ENCODE measurements at places on chromosomes 11 and 22. TPM values are rescaled to one million over a fixed set of nuclear protein-coding genes. Genes with fewer than 3 reads are reported as not detected.
A peak's percentile ranks its signal among the peaks of the same experiment; 100 is the strongest.

LRRC4C gene
- 0.42 TPM for total RNA-seq

CBLIF gene
- total RNA-seq, result not detected

DNA sequence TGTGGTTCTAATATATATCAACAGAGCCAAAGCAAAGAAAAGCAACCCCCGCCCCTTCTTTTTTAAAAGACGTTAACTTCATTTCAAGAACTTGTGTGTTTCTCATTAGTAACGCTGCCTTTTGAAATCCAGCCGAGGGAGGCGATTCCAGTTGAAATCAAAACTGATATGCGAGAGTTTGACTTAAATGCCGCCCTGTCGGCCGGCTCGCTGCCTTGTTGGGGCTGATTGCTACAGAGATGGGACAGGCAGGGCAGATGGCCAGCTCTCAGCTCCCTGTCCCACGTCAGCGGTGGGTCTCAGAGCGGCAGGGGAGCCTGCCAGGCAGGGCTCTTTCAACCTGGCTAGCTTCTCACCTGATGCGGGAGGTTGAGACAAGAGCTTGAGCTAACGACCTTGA is 51.9 kb upstream of the ALX4 start:
- no peak for DNase-seq
- no peak overlapping the region for H3K27ac ChIP-seq
- no peaks in the 10 kb centered on the region for H3K36me3 ChIP-seq
- H3K27me3 ChIP-seq, result no peaks in the 10 kb centered on the region
- no peak overlapping the region for H3K4me3 ChIP-seq
- H3K4me1 ChIP-seq, result no peaks in the 10 kb centered on the region

DNA sequence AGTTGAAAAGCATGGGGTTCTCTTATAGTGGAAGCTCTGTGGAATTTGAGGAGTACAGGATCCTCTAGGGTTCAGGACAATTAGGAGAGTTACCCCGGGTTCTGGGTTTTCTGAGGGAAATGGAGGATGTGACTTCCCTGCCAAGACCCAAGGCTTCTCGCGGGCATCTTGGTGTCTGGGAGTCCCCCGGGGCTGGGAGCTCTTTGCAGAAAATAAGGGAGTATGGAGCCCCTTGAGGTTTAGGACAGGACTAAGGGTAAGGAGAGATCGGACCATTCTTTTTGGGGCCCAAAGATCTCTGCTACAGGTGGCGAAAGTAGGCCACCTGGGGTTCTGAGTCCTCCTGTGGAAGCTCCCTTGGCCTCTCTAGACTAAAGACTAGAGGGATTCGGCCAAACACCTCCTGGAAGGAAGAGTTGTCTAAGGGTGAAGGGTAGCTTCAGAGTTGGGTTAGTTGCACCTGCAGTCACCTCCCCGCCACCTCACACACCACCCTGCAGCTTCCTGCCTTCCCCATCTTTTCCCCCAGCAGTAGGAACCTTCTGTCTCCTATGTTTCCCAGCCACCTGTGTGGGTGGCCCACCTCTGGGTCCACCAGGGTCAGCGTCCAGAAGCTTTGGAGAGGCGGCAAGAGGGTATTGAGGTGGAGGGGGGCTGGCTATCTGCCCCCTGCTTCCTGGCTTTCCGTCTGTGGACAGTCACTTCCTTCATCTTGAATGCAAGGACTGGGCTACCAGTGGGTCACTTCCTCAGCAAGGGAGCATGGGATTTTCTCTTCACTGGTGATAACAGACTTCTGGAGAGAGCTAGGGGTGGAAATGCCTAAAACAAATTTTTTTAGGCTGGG is 908 bp downstream of the LIMK2 start:
- peak overlapping the region; percentile 85 for H3K4me3 ChIP-seq
- H3K27ac ChIP-seq, result peak overlapping the region; percentile 87

DNA sequence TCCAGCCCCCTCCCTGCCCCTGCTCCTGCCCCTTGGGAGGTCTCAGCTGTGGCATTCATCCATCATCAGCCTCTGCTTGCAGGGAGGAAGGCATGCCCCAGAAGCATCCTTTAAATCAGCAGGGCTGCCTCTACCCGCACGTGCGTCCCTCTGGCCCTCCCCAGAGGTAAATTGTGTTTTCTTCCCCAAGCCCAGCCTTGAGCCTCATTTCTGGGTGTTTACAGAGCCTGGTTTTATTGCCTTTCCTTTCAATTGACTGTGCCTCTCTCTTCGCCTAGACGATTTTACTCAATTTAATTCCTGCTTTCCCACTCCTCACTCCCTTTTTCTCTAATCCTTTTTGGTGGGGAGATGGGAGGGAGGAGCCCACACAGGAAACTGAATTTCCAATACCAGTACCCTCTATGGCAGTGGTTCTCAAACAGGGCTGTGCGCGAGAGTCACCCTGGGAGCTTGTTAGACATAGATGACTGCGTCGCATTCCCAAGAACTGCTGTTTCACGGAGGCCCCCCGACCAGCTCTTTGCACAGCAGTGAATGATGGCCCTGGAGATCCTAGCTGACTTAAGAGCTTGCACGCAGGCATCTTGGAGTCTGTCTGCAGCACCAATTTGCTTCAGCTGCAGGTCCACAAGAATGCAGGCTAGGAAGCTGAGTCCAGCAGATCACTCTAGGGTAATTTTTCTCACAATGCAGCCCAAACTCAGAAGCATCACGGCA is 15.1 kb upstream of the OAF start:
- no peaks in the 10 kb centered on the region for H3K27me3 ChIP-seq
- no peak overlapping the region for H3K4me3 ChIP-seq
- peaks cover 5% of the 10 kb centered on the region for H3K4me1 ChIP-seq
- H3K36me3 ChIP-seq, result no peaks in the 10 kb centered on the region

DNA sequence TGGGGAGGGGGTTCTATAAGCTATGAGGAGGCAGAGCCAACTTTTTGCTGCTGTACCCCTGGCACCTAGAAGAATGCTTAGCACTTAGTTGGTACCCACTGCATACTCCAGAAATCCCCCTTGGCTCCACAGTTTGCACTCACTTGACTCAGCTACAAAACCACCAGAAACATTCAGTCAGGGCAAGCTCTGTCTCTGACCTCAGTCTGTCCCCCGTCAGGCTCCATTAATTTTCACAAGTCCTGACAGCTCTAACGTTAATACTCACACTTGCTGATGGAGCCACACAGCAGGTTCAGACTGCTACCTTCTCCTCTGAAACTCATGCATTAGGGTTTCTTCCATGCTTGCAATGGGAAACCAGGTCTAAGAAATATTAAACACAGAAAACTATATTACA is 81.7 kb downstream of the MPPED2 start:
- no peaks in the 10 kb centered on the region for H3K27me3 ChIP-seq
- no peak overlapping the region for H3K4me3 ChIP-seq
- DNase-seq, result no peak
- no peaks in the 10 kb centered on the region for H3K4me1 ChIP-seq

- H3K27ac ChIP-seq, result no peak overlapping the region
- no peak overlapping the region for H3K4me3 ChIP-seq
- no peaks in the 10 kb centered on the region for H3K27me3 ChIP-seq
- H3K4me1 ChIP-seq, result no peaks in the 10 kb centered on the region
- H3K36me3 ChIP-seq, result no peaks in the 10 kb centered on the region
Observed at GRCh38 chr11:109929308-109929707, 163.9 kb upstream of the ZC3H12C start.

DNA sequence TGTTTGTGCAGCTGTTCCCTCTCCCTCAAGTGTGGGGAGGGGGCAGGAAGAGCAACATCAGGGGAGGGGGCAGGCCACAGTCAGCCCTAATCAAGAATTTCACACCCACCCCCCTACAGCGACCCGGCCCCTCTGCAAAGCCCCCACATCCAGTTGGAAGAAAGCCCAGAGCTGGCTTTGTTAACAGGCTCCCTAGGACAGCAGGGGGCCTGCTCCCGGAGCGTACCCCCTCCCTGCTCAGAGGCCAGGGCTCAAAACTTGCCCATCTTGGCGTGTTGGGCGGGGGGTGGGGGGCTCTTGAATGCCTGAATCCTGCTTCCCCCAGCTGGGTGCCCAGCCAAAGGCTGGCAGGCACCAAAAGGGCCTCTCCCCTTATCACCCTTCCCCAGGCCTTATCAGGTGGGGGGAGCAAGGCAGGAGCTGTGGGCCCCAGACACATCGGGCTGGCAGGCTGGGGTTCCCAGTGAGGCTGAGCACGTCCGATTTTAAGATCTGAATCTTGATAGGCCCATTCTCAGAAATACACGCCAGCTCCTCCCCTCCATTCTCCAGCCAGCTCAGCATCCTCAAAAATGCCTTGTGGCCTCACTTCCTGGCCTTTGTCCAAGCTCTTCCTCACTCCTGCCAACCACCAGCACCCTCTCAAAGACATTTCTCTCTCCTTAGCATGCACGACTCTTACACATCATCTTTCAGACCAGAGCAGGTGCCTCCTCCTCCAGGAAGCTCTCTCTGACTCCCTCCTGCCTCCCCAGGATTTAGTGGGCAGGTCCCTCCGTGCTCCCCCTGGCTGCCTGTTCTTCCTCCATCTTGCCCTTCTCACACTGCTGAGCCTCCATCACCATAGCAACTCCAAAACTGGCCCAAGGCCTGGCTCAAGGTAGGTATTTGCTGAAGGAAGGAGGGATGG is 384.8 kb downstream of the MN1 start:
- H3K27ac ChIP-seq, result no peak overlapping the region
- peaks cover 6% of the 10 kb centered on the region for H3K4me1 ChIP-seq
- H3K36me3 ChIP-seq, result no peaks in the 10 kb centered on the region
- peak; percentile 40 for DNase-seq

GRCh38 chr11:74170694-74171629 is at the start of the genes C2CD3 and PPME1:
Gene C2CD3, minus strand, starts transcription at chr11:74171002. Its CDS starts 210 bp downstream, at chr11:74170792.
Gene PPME1, plus strand, starts transcription at chr11:74171289. Its CDS starts 133 bp downstream, at chr11:74171422.
- peak; percentile 98 for DNase-seq
- peaks cover 5% of the 10 kb centered on the region for H3K4me1 ChIP-seq
- peaks cover 1% of the 10 kb centered on the region for H3K36me3 ChIP-seq
- no peaks in the 10 kb centered on the region for H3K27me3 ChIP-seq
- H3K27ac ChIP-seq, result peak within 1 kb of the TSS; percentile 92

Measured in liver (tissue), 10 donors.